ENCODE measurements at places on chromosomes 3 and 15.

- DNase-seq, result no peak
Measured at GRCh38 chr3:12467746-12468145, 16.5 kb upstream of the TSEN2 start.

DNA sequence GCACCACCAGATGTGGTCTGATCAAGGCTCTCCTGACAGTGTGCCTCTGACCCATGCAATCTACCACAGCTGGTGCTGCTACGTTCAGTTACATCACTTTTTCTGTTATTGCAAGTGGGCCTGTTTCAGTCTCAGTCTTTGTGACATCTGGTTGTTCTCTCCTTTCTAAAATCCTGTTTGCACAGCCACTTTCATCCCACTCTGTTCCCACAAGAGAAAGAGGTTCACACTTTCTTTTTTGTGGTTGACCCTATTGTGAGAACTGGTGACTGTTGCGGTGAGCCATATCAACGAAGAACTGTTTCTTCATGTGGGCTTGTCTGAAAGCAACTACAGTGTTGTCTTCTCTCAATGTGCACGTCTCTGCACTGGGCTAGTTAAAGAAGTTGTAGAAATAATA lies 342.8 kb upstream of the ARPP21 start:
- no peak for DNase-seq

DNA sequence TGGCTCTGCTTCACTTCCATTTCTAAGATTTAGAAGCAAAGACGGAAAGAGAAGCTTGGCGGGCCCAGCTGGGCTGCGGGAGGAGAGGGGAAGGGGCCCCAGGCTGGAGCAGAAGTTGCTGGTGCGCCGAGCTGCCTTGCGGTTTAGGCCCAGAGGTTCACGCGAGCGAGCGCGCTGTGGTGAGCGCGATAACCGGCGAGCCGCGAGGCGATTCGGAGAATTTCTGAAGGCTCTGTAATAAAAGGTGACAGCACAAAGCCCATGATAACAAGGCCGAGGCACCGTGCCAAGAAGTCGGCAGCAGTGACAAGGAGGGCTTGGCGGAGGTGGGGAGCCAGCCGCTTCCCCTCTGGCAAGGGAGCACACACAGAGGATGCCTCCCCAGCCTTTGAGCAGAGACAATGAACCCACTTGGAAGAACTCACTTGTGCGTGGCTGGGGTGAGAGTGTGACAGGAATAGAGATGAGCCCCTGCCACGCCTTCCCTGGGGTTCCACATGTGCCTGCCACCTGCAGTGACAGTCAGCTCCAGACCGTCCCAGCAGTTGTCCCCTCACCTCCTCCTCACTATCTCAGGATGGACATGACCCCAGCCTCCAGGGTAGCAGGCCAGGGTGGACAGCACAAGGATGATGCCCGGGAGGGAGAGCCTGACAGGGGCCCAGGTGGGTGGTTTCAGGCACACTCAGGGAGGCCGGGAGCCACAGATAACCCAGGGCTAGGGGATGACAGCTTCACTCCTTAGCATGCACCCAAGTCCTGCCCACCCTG lies 315.2 kb downstream of the UACA start:
- peak; percentile 99 for DNase-seq

DNA sequence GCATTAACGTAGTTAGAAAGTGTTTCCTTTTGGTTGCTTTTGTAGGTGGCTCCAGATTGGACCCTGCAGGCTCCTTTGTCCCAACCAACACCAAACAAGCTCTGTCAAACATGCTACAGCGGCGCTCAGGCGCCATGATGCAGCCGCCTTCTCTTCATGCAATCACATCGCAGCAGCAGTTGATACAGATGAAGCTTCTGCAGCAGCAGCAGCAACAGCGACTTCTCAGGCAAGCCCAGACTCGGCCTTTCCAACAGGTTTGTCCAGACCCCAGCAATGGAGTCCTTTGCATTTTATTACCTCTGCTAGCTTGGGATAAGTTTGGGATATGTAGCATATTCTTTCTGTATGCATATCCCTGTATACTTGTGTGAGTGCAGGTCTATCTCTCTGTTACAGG lies 10.1 kb upstream of the P2RY12 start:
- no peak for DNase-seq

GRCh38 chr15:77144492-77145070 lies 73.7 kb upstream of the TSPAN3 start:
- no peak for DNase-seq

DNA sequence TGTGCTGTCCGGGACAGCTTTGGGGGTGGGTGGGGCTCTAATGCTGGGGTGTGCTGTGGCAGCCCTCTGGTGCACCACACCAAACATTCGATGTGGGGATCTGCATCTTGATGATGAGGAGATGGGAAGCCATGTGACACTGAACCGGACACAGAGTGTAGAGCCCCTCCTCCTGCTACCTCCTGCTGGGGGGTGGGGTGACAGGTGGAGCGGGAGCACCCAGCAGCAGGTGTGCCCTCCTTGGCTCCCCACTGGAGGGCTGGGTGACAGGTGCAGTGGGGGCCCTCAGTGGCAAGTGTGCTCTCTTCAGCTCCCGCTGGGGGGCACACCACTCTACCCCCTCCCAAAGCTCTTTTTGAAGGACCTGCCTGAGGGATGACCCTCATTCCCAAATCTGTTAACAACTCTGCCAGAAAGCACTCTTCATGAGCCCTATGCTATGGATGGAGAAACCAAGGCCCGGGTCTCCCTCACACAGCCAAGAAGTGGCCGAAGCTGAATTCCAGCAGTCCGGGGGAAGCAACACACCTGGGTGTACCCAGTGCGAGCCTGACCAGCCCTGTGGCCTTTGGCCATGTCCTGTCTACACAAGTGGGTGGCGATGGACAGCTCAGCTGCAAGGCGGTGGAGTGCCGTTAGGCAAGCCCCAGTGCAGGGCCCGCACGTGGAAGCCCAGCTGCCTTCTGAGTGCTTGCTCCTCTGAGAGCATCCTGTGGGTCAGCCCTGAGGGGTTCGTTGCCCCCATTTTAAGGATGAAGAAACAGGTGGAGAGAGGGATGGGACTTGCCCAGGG lies 609 bp upstream of the UROC1 start:
- DNase-seq, result no peak

GRCh38 chr3:12766541-12766940 lies 7.5 kb upstream of the TMEM40 start:
- no peak for DNase-seq

All from hematopoietic multipotent progenitor cell treated with erythropoietin and hydrocortisone succinate and interleukin-3 and kit ligand, for 8 days (in vitro differentiated cells).